PC-3 (cell line): ENCODE measurements at places on chromosomes 11 and 22. TPM values are rescaled to one million over a fixed set of nuclear protein-coding genes. Genes with fewer than 3 reads are reported as not detected.

- no peak overlapping the region for H3K27ac ChIP-seq
- no peak overlapping the region for H3K4me3 ChIP-seq
- DNase-seq: no peak
Observed at GRCh38 chr11:79200398-79201070, 240.3 kb downstream of the TENM4 start.

DNA sequence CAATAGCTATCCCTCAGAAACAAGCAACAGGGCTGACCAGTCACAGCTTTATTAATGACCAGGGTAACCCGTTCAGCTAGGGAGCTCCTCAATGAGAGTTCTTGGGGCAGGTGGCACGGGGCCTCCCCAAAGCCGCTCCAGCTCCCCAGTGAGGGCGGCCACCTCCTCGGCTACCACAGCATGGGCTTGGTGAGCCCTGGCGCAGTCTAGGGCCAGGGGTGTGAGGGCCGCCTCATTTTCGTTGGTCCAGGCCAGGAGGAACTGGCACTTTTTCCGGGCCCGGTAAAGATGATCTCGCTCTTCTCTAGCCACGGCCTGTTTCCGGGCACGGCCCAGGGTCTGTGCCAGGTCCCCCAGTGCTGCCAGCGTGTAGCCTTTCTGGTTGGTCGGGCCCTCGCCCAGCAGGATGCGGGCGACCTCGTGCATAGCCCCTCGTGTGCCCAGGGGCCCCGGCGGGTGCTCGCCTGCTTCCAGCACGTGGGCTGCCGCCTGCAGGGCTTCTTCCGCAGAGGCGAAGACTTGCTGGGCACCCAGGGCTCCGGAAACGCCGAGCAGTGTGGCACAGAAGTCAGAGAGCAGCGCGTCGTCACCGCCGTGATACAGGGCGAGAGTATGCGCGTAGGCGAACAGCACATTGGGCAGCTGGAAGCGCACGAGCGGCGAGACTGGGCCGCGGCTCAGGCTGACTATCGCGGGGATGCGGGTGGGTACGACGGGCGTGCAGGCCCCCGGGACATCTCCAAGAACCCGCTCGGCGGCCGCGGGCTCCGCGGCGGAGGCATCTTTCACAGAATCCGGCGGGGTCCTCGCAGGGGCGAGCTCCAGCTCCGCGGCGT lies 913 bp downstream of the ZNHIT2 start:
- peaks cover 30% of the 10 kb centered on the region for H3K4me1 ChIP-seq
- H3K36me3 ChIP-seq: peaks cover 20% of the 10 kb centered on the region
- peak overlapping the region; percentile 77 for H3K4me3 ChIP-seq
- no peaks in the 10 kb centered on the region for H3K27me3 ChIP-seq
- H3K27ac ChIP-seq: peak overlapping the region; percentile 74

Gene HEPN1
- total RNA-seq: not detected in 2 replicates

Gene TIMM10
- 233 and 313 TPM in 2 replicates for total RNA-seq

DNA sequence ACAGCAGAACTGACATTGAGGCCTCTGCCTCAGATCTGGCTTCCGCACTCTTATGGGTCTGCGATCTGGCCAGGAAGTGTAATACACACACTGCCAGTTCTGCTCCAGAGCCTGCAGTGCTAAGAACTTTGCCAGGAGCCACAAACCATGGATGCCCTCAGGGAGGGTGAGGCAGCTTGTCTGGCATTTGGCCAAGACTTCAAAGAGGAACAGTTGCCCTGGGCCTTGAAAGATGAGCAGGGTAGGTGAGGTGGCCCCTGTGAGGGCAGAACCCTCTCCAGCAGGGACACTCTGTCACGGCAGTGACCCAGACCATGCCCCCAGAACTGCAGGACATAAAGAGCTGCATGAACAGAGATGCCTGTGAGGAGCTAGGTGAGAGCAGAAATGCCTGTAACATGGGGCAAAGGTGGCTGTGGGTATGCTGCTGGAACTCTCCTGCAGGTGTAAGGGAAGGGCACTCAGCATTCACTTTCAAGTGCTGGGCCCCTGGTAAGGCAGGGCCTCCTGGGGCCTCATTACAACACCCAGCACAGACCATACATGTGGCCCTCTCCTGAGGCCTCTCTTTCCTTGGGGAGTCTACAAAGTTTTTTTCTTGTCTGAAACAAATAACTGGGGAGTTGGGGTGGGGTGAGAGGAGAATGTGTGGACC lies 47.3 kb downstream of the NEU3 start:
- DNase-seq: peak; percentile 93
- H3K4me3 ChIP-seq: no peak overlapping the region
- H3K27ac ChIP-seq: no peak overlapping the region
- H3K36me3 ChIP-seq: no peaks in the 10 kb centered on the region

Gene RFPL3
- not detected in 2 replicates for total RNA-seq

Gene CALCA
- not detected in 2 replicates for total RNA-seq

GRCh38 chr11:100788561-100789295 lies 101.6 kb downstream of the ARHGAP42 start:
- H3K27ac ChIP-seq: peak overlapping the region; percentile 48; the same call in 1 of the 2 replicates
- no peaks in the 10 kb centered on the region for H3K27me3 ChIP-seq
- H3K4me3 ChIP-seq: no peak overlapping the region
- H3K4me1 ChIP-seq: peaks cover 29% of the 10 kb centered on the region

GRCh38 chr22:34841331-34841771 lies 224.6 kb upstream of the ISX start:
- H3K36me3 ChIP-seq: no peaks in the 10 kb centered on the region
- no peaks in the 10 kb centered on the region for H3K4me1 ChIP-seq
- no peaks in the 10 kb centered on the region for H3K27me3 ChIP-seq
- no peak for DNase-seq
- no peak overlapping the region for H3K27ac ChIP-seq
- H3K4me3 ChIP-seq: no peak overlapping the region

- no peaks in the 10 kb centered on the region for H3K36me3 ChIP-seq
- no peak overlapping the region for H3K4me3 ChIP-seq
- H3K27ac ChIP-seq: no peak overlapping the region
- peaks cover 47% of the 10 kb centered on the region for H3K27me3 ChIP-seq
- no peak for DNase-seq
- H3K4me1 ChIP-seq: no peaks in the 10 kb centered on the region
Observed at GRCh38 chr11:131690362-131690761, 319.9 kb downstream of the NTM start.

DNA sequence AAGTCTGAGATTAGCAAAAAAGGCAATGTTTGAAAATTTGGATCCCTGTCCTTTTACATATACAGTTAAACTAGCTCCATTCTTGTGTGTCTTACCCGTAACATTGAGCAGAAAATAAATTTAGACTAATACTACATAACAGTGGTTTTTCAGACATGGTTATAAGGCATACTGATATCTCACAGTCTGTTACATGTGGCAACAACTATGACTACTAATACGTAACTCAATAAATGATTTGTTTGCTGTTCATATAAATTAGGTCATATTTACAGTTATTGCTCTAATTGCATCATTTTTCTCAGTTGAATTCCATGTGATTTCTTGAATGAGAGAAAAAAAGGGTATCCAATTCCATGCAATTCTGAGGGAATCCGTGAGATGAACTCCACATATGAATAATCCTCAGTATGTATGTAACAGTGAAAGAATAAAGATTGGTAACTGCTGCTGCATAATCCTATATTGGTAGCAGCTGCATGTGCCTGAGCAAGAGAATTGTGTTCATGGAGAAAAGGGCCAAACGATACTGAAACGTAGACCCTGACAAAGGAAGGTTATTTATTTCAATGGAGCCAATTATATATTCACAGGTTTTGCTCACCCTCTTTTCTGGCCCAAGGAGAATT lies 390.9 kb upstream of the ARHGAP42 start:
- no peak for DNase-seq
- no peaks in the 10 kb centered on the region for H3K4me1 ChIP-seq
- H3K4me3 ChIP-seq: no peak overlapping the region
- H3K27ac ChIP-seq: no peak overlapping the region
- H3K27me3 ChIP-seq: peaks cover 81% of the 10 kb centered on the region

- no peak overlapping the region for H3K27ac ChIP-seq
- no peak for DNase-seq
- H3K4me3 ChIP-seq: no peak overlapping the region
- no peaks in the 10 kb centered on the region for H3K4me1 ChIP-seq
- peaks cover 22% of the 10 kb centered on the region for H3K27me3 ChIP-seq
Observed at GRCh38 chr22:26170112-26170492, 840 bp downstream of the SEZ6L start.

- peak; percentile 79 for DNase-seq
- no peaks in the 10 kb centered on the region for H3K27me3 ChIP-seq
- no peaks in the 10 kb centered on the region for H3K36me3 ChIP-seq
- peak overlapping the region; percentile 54 for H3K27ac ChIP-seq
Observed at GRCh38 chr22:19891317-19892256, 36.9 kb upstream of the GNB1L start.

GRCh38 chr11:45896422-45896984 lies 10.6 kb downstream of the FREY1 start:
- H3K36me3 ChIP-seq: no peaks in the 10 kb centered on the region
- no peak for DNase-seq

DNA sequence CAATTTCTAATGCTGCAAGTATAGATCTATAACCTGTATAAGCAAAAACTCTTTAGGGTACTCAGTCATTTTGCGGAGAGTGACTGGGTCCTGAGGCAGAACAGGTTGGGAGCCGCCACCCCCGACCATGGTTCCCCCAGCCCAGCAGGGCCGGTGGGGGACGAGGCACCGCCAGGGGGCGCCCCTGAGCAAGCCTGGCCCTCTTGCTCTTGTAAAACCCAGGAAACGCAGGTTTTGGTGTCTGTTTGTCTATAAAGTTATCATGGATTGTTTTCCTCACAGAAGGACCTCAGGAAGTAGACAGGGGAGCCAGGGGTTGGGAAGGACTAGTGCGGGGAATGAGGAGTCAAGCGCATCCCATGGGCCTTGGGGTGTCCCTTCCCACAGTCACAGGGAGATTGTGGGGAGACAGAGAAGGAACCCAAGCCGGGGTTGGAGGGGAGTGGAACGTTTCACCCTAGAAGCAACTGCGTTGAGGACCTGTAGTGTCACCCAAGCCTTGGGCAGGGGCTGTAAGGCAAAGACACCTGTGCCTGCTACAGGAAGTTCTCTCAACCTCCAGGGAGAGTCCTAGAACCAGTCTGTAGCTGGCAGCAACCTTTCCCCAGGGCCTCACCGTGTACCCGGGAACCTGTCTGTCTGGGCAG lies 26.4 kb downstream of the KCTD17 start:
- 0 out of 2 replicates have a peak, but pooled peaks cover 8% of the 10 kb centered on the region for H3K27me3 ChIP-seq
- no peak overlapping the region for H3K27ac ChIP-seq
- no peaks in the 10 kb centered on the region for H3K4me1 ChIP-seq

- no peaks in the 10 kb centered on the region for H3K36me3 ChIP-seq
- peak; percentile 31 for DNase-seq
- no peaks in the 10 kb centered on the region for H3K4me1 ChIP-seq
- peak overlapping the region; percentile 59 for H3K4me3 ChIP-seq
- no peak overlapping the region for H3K27ac ChIP-seq
Observed at GRCh38 chr11:128548649-128549255, 38.6 kb downstream of the ETS1 start.

GRCh38 chr22:45786726-45787125 lies 115.1 kb downstream of the ATXN10 start:
- H3K27me3 ChIP-seq: no peaks in the 10 kb centered on the region
- peaks cover 49% of the 10 kb centered on the region for H3K4me1 ChIP-seq
- no peak overlapping the region for H3K4me3 ChIP-seq
- no peaks in the 10 kb centered on the region for H3K36me3 ChIP-seq
- DNase-seq: no peak

DNA sequence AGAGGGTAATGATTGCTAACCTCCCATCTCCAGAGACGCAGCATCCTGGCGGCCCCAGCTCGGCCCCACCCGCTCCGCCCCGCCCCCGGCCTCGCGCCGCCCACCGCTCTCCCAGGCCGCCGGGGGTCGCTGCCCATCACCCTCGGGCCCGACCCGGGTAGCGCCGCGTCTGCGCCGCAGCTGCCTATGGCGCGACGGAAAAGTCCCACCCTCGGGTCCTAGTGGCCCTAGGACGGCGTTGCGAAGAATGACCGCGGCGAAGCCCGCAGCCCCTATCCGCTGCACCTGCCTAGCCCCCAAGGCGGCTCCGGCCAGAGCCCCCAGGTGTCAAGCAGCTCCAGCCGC lies 457 bp downstream of the CPSF7 start:
- peak overlapping the region; percentile 90 for H3K4me3 ChIP-seq
- peak; percentile 51 for DNase-seq
- peak overlapping the region; percentile 78 for H3K27ac ChIP-seq
- no peaks in the 10 kb centered on the region for H3K27me3 ChIP-seq
- peaks cover 23% of the 10 kb centered on the region for H3K4me1 ChIP-seq

- H3K36me3 ChIP-seq: no peaks in the 10 kb centered on the region
- H3K27me3 ChIP-seq: peaks cover 14% of the 10 kb centered on the region; the same call in 1 of the 2 replicates
- no peaks in the 10 kb centered on the region for H3K4me1 ChIP-seq
- H3K27ac ChIP-seq: no peak overlapping the region
Observed at GRCh38 chr22:22351366-22351765, 106.8 kb downstream of the VPREB1 start.

Gene APOL5
- not detected in 2 replicates for total RNA-seq

Gene KCNC1
- total RNA-seq: not detected in 2 replicates
